Tongue (tissue), 3 donors: ENCODE measurements at places on chromosomes 7 and 10.

DNA sequence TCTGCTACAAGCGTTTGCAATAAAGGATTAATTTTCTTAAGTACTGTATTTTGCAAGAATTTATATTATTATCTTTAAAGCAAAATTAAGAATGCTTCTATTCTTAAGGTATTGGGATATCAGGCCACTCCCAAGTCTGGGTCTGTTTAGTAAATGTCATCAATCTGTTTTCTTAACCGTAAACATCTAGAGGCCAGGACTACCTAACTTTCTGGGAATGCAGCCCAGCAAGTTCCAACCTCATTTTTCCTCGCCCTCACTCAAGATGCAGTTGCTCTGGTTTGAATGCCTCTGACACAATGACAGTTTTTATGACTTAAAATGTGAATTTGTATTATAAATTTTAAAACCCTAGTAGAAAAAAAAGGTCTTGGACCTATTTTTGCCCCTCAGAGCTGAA lies 143.5 kb downstream of the INHBA start:
- DNase-seq: no peak

DNA sequence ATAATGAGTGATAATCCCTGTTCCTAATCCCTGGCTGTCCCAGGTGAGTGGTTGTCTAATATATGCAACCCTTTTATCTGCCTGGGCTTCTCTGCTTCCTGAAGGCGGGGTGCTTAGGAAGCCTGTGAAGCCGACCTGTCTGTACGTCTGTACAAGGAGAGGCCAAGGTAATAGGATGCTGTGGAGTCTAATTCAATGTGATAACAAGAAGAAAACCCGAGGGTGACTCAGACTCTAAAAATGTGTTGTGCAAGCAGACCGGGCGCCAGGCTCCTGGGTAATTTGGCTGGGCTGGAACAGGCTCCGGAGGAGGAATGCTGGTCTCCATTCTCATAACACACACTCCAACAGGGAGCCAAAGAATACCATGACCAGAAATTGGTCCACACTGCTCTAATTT lies 43.6 kb downstream of the THNSL1 start:
- DNase-seq: no peak

DNA sequence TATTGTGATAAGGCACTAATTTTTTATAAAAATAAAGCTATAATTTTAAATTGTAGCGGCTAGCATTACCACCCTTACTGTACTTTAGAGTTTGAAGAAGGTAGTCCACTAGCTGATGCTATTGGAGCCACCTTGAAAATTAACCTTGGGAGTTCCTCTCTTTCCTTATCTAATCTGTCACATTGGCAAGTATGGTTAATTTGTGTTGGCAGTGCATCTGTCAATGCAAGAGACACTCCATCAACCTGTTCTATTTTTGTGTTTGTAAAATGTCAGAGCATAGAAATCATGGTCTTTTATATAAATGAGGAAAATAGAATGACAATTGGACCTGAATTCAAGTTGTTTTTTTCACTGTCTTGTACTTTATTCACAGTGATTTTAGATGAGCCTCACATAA lies 20.5 kb downstream of the GLCCI1 start:
- DNase-seq: no peak

- no peak for DNase-seq
Measured at GRCh38 chr7:129144834-129145668, 544 bp downstream of the TSPAN33 start.

DNA sequence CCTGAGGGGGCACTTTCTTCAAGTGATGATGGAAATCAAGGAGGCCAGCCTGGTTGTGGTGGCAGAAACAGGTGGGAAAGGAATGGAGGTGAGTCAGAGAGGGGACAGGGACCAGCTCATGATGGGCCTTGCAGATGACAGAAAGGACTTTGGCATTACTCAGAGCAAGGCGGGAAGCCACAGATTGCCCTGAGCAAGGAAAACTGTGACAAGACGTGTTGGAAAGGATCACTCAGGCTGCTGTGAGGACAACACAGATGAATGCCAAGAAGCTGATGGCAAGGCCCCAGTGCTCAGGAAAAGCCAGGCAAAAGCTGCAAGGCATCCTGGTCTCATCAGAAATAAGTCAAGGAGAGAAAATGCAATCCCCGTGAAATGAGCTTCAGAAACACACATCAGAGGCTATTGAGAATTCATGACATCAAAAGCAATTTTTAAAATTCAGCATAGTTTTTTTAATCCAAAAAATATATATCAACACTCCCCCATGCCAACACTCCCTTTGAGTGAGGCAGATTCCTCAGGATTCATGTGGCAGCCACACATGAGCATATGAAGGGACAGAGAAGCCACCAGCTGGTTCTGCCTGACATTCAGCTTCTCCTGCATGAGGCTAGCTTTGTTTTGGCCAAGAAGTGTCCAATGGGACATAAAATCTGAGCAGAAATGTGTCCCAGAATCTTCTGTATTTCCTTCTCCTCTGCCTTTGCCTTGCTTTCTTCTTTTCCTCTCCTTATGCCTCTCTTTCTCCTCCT lies 244.5 kb upstream of the MYO3A start:
- DNase-seq: no peak

DNA sequence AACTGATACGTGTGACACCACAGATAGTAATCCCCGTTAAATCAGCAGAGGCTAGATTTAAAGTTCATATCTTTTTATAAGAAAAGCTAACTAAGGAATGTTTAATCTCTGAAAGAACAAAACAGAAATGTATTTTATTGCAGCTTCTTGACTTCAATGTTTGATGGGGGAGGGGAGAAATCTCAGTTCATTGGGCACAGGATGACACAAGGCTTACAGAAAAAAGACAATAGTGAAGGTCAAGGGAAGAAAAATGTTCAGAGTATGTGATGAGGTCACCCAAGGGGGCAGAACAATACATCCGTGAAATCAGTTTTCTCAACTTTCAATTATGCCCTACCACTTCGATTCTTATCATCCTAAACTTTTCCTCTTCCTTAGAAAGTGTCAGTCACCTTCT lies 102.9 kb downstream of the ELAPOR2 start:
- DNase-seq: no peak

- no peak for DNase-seq
Measured at GRCh38 chr10:44323838-44324237, 61.1 kb downstream of the CXCL12 start.

DNA sequence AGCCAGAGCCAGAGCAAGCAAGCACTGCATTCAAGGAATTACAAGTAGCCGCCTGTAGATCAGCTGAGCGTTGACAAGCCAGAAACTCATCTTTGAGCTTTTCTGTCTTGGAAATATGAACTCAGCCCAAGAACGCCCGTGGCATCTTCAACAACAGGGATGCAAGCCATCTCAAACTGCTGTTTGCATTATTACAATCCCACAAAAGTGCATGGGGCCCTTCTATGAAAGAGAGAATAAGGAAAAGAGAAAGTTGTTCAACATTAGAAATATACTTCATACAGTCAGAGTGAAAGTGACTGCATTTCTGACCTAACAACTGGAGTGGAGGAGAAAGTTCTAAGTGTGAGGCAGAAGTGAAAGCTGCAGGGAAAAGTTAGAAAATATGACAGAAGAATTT lies 6.5 kb downstream of the SGCE start:
- peak; percentile 77 for DNase-seq

- no peak for DNase-seq
Measured at GRCh38 chr10:52481986-52482555, 168.0 kb downstream of the DKK1 start.

GRCh38 chr10:31906039-31906438 lies 22.6 kb downstream of the ARHGAP12 start:
- no peak for DNase-seq

DNA sequence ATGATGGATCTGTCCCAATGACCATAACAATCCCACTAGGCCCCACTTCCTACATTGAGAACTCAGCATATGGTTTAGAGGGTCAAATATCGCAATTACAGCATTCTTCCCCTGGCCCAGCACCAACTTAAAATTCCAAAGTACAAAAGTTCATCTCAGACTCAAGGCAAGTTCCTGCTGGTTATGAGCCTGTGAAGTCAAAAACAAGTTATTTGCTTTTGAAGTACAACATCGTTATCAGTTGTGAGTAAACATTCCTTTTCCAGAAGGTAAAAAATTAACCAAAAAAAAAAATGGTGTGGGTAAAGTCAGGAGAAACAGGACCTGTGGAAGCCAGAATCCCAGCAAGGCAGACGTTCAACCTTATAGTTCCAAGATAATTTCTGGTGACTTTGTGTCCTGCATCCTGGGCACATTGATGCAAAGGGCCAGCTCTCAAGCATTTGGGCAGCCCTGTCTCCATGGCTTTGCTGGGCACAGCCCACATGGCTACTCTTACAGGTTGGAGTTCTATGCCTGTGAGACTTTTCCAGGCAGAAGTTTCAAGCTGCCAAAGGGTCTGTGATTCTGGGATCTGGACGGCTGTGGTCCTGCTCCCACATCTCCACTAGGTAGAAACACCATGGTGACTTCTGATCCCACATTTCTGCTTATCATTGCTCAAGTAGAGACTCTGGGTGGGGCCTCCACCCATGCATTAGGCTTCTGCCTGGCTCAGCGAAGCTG lies 37.5 kb downstream of the AKR1C8 start:
- DNase-seq: peak; percentile 34

- DNase-seq: peak; percentile 31
Measured at GRCh38 chr7:121961089-121961867, 88.3 kb downstream of the PTPRZ1 start.

- DNase-seq: no peak
Measured at GRCh38 chr7:45940939-45941338, 19.9 kb upstream of the IGFBP3 start.

DNA sequence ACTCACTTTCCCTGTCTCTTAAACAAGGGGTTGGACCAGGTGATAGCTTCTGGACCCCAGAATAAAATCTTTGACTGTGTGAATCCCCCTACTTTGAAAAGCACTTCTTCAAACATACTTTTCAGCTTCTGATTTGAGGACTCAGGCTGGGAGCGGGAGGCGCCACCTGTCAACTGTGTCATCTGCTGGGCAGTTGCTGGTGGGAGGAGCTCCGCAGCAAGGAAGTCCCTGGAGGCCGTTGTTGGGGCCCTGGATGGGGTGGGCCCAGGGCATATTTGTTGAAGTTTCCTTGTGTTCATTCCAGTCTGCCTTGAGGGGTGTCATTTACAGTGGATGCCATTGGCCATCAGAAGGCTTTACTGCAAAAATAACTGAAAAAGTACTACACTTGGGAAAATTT lies 197.7 kb downstream of the CCDC3 start:
- DNase-seq: peak; percentile 63

- DNase-seq: no peak
Measured at GRCh38 chr10:6134099-6134823, 45.4 kb downstream of the RBM17 start.

DNA sequence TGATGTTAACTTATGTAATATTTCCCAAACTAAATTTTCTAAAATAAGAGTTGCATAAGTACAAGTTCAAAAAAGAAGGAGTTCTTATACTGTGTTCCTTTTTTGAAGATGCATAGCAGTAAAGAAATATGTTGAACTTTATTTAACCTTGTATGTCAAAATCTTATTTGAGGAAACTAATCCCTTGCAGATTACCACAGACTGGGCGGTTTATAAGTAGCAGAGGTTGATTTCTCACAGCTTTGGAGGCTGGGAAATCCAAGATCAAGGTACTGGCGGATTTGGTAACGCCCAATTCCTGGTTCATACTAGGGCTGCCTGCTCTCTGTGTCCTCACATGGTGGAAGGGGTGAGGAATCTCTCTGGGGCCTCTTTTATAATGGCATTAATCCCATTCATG lies 68.5 kb downstream of the GNAT3 start:
- DNase-seq: no peak

DNA sequence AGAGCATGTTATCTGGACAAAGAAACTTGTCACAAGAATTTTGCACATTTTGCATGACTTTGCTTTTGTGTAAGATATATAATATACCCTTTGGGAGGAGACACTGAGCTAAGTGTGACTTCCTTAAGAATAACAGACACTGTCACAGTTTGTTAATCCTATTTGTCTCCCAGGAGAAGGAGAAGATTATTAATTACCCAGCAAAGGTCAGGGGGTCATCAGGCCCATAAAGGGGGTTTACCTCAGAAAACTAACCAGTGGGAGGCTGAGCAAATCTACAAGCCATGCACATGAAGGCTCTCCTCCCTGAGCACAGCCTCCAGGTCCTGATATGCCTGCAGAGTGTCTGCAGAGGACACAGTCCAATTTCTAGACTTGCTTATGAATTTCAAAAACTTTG lies 10.1 kb upstream of the MET start:
- no peak for DNase-seq

GRCh38 chr10:63145782-63146181 lies 12.7 kb downstream of the NRBF2 start:
- no peak for DNase-seq

DNA sequence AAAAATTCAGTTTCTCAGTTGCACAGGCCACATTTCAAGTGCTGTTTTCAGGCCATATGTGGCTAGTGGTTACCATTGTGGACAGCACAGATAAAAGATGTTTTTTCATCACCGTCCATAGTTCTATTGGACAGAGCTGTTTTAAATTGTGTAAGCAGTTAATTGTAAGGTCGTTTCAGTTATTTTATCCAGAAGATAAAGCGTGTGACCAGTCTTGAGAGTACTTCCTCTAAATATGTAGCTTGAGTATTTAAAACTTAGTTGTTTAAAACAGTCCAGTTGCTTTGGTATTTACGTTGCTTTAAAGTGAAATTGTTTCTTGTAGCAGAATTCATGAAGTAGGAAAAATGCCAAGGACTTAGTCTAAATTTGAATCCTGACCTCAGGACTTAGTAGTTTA lies 66.9 kb downstream of the ZNRF2 start:
- no peak for DNase-seq

GRCh38 chr7:155536451-155536850 lies 9.9 kb downstream of the CNPY1 start:
- no peak for DNase-seq

GRCh38 chr7:158390460-158390859 lies 197.2 kb downstream of the PTPRN2 start:
- DNase-seq: no peak

DNA sequence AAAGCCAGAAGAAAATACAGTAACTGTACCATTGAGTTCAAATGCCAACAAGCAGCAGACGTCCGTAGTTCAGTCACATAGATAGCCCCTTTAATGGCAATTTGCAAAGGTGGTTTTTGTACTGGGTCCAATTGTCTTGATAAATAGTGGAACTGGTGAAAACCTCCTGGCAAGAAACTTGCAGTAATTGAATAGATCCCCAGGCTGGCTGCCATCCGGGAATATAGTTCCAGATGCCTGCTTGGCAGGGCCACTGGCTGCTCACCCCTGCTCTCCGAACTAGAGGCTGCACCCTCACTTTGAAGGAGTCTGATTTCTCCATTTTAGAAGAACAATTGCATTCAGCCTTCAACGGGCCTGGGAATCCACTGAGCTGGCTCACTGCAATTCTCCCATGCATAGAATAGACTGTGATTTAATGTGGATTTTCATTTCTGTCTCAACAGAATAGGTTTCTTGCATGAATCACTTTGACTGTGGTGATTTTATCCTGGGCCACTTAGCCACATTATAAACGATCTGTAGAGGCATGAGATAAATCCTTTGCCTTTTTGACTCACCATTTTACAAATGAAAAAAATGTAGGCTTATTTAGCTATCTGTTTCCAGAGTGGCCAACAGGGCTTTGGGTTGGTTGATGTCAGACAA lies 35.9 kb upstream of the ELMO1 start:
- no peak for DNase-seq

DNA sequence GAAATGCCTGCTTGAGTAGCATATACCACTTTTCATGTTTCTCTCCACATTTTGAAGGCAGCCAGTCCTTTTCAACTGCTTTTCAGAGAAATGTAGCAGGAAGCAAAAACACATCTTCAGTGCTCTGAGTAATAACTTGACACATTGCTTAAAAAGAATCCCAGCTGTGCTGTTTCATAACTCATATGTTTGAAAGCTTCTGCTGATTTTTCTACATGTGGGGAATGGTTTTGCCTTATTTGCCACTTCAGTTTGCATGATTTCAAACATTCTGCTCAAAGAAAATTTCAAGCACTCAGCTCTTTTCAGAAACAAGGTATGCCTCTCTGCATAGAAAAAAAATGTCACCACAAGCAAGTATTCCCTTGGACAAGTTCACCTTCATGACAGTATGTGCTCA lies 732.8 kb downstream of the POM121L12 start:
- peak; percentile 11 for DNase-seq
